ENCODE measurements at places on chromosomes 5 and 9.

GRCh38 chr5:160188141-160189015 is 40.9 kb upstream of the FABP6 start:
- no peak for DNase-seq

- no peak for DNase-seq
Measured at GRCh38 chr9:76333964-76334363, 60.3 kb downstream of the RFK start.

- DNase-seq: no peak
Measured at GRCh38 chr5:75363111-75363510, 26.1 kb downstream of the HMGCR start.

DNA sequence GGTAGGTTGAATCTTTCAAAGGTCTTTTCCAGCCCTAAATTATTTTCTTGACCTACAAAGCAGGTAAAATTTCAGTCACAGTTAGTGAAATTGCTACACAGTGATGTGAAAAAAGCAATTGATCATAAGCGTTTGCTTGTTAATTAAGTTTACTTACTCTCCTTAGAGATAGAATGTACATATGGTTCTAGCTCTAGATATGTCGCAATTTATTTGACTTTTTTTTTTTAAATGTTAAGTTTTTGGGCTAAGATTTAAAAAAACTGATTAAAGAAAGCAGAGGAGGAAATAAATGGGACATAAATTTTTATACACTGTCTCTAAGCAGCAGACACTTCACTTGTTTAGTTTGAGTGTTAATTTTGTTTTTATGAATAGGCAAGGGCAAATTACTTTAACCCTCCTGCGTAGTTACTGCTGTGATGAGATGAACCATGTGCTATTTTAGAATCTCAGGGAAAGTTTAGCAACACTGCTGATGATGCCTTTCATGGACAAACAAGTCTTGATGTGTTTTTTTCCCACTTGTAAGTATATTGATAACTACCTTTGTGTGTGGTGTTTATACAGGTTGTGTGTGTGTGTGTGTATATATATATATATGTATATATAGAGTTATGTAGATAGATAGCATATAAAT is 38.3 kb upstream of the FAM120AOS start:
- DNase-seq: no peak

DNA sequence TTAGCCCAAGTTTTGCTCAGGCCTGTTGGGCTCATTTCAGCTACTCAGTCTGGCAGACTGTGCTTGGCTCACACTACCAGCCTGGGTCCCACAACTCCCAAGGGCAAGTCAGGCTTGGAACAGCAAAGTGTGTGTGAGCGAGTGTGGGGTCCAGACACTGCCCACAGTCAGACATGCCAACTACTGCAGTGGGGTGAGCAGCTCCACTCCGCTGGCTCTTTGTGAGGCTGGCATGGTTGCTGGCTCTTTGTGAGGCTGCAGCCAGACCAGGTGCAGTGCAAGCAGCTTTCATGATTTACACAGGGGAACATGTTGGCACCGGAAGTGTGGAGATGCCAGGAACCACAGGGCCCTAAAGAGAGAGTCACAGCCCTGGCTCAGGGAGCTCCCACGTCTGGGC is 606.7 kb upstream of the FAM174A start:
- DNase-seq: no peak

DNA sequence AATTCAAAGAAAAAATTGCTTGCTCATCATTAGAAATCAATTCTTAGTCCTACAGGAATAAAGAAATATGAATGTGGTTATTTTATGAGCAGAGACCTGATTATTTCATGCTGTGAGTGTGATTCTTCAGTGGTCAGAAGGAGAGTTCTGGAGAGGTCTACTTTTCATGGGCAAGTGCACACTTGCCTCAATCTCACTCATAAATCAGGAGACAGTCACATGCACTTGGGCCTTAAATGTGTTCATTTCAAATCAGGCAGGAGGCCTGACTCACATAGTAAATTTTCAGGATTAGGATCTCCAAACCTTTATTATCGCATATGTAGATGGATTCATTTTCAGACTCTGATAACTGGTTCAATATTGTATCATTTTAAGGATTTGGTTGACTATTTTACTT is 323.2 kb upstream of the CCNH start:
- no peak for DNase-seq

Measured in esophagus squamous epithelium (tissue), 5 donors.